ENCODE measurements at places on chromosomes 2 and 18.

DNA sequence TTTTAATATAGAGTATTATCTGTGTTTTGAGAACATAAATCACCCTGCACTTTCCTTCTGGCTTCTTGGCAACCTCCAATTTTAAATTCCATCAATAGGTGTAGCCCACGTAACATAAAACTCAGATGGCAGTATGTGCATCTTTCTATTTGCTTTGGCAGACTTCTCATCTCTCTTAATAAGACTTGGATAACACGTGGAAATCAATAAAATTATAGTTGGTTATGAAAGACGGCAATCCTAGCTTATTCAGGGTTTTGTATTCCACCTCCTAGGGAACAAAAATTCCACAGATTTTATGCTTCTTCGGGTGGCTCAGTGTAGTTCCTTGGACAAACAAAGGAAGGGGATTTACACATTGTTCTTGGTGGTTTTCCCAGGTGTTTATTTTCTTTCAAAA is 299.3 kb downstream of the RND3 start:
- DNase-seq, result no peak

GRCh38 chr2:148876595-148877402 is 1.8 kb downstream of the KIF5C start:
- peak; percentile 70 for DNase-seq

DNA sequence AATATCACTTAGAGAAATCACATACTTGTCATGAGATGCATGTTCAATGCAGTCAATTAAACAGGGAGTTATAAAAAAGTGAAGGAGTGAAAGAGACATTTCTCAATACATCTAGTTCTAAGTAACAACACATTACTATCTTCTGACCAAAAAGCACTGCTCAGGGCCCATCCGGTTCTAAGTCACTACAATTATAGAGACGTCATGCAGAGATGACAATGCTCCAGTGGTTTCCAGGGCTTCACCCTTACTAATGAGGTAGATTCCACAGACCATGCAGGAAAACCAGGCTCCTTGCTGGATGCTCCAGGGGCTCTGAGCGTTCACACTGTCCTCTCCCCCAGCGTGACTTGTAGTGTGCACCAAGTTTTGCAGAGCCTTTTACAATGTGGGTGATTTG is 88.0 kb downstream of the FTCDNL1 start:
- DNase-seq, result no peak

- no peak for DNase-seq
Measured at GRCh38 chr2:3620834-3621233, 25.9 kb downstream of the COLEC11 start.

DNA sequence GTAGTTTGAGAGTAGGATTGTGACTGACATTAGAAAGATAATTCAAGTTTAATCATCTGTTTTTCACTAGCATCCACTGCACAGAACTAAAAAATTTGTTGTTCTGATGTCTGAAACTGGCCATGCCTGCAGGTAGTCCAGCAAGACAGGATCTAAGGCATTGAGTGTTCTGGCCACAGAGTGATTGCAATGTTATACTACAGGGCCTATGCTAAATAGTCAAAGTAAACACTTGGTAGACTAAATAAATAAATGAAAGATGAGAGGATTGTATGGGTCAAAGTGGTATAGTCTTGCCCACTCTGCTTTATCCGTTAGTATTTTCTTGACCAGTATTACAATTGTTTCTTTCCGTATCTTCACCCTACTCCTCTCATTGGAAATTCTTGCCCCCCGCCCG is 27.6 kb upstream of the FANCL start:
- no peak for DNase-seq

- DNase-seq, result no peak
Measured at GRCh38 chr2:15728245-15728938, 136.7 kb downstream of the DDX1 start.

DNA sequence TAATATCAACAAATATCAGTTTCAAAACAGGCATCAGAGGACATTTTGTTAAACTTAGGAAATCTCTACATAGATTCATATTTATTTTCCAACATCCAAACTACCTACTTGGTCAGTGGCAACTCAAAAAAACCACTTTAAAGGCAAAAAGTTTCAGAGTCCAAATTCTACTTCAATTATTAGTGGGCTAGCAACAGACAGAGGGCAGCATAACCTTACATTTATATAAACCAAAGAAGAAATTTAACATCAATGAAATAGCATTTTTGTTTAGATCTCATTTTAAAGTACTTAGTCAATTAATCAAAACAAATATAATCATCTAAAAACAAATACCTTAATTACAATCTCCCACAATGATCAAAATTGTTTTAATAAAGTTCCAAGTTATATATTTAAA is 33.3 kb downstream of the RTTN start:
- DNase-seq, result no peak

DNA sequence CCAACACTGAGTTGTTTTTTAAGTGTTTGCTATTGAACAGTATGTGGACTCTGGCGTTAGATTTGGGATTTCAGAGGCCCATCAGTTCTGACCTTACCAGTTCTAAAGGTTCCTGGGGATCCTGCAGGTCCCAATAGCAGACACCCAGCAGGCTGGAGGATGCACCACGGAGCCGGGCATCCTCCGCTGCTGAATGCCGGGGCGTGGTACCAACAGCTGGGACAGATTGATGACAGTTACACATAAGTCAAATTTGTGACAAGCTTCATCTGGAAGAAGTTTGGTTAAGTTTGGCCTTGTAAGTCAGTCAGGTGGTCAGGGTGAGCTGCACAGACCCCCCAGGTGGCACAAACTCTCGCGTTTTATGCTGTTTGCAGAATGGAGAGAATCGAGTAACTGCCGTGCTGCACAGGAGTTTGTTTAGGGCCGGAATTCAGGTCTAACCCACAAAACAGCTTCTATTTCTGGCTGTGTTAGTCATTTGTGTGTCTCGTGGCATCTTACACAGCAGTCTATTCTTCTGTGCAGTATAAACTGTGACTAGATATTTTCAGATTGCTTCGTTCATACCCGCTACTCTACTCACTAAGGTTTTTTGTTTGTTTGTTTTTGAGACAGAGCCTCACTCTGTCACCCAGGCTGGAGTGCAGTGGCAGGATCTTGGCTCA is 19.2 kb downstream of the CTDP1 start:
- DNase-seq, result no peak

GRCh38 chr2:8581601-8582041 is 100.2 kb upstream of the ID2 start:
- DNase-seq, result no peak

GRCh38 chr2:176657393-176657792 is 388.2 kb downstream of the MTX2 start:
- DNase-seq, result no peak

DNA sequence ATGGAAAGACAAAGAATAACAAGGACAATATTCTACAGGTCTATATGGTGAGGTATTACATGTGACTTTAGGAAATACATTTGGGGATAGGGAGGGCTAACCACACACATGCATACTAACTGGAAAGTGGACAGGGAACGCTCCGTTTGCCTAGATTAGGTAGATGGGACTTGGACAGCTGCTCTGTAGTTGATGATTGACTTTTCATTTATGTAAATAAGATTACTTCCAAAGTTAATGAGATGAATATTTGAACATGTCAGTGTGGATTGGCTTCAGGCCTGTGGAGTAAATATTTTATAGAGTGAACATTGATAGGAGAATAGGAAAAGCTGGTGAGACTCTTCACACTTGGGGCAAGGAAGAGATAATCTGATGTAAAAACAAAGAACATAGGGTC is 142.0 kb downstream of the NCK2 start:
- DNase-seq, result no peak

- DNase-seq, result no peak
Measured at GRCh38 chr2:240640939-240641338, 15.7 kb downstream of the GPR35 start.

DNA sequence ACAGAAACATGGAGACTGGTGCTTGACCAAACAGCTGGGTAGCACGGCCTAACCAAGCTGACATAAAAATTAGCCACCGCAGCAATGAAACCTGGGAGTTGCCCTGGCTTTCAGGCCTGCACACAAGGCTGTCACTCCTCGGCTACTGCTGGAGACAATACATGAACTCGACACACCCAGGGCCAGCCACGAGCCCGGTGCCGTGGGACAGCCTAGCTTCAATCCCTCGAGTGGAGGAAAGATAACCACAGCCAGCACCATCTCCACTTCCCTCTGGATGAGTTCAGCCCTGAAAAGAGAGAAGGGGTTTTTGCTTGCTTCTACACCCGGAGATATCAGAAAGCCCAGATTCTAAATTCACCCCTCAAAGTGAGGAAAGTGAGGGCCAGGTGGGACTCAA is 78.0 kb downstream of the BCL2L11 start:
- DNase-seq, result no peak

DNA sequence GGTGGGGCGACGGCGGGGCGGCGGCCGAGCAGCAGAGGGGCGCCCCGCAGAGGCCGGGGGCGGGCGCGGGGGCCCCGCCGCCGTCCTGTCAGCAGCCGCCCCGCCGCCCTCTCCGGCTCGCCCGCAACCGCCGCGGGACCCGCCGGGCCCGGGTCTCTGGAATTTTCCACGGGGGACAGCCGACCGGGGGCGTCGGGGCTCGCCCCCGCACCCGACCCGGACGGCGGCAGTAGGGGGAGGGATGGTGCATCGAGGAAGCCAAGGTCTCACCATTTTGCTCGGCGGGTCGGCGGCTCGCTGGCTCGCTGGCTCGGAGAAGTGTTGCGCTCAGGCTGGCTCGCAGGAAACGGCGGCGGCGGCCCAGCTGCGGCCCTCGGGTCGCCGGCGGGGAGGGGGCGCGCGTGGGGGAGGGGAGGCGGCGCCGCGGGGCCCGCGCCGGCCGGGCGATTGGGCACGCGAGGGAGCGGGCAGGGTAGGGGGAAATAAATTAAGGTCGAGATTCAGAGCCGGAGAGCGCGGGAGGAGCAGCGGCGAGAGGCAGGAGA is 405 bp downstream of the PPP3R1 start:
- no peak for DNase-seq

Measured in NCI-H2081 treated with DMSO at 0.1 percent for 48 hours (cell line).